ENCODE measurements at places on chromosomes 3 and 15.

GRCh38 chr3:181317508-181317907 lies 328.0 kb upstream of the DNAJC19 start:
- no peak for DNase-seq

GRCh38 chr15:70348581-70349344 lies 251.0 kb upstream of the TLE3 start:
- no peak for DNase-seq

- peak; percentile 51 for DNase-seq
Measured at GRCh38 chr3:187150599-187150998, 11.3 kb upstream of the RPL39L start.

DNA sequence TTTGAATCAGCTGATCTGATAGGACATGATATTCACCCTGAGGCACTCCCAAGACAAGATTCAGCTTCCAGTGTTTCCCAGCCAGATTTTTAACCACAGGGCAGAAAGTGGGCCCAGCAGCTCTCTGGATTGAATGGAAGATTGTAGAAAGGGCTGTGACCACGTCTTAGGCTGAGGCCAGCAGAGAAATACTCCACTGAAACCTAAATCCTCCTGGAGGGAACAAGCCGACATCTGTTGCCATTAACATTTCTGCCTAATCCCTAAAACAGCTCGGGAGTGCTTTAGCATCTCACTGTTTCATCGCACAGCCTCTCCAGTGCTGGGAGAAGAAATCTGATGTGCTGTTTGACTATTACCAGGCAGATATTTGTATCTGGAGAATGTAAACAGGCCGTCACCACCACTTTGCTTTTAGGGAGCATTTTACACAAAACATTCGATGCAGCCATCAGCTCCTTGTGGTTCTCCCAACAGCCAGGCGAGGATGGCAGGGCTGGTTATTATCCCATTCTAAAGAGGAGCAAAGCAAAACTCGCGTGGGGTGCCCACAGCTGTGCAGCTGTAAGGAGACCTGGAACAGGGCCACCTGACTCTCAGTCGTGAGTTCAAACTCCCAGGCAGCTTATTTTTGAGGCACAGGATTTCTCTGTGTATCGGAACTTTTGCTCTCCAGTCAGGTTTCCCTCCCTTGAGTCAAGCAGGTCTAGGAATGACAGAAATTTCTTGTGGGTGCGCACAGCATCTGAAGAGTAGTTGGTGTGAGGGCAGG lies 117.4 kb downstream of the LIPC start:
- DNase-seq = no peak

DNA sequence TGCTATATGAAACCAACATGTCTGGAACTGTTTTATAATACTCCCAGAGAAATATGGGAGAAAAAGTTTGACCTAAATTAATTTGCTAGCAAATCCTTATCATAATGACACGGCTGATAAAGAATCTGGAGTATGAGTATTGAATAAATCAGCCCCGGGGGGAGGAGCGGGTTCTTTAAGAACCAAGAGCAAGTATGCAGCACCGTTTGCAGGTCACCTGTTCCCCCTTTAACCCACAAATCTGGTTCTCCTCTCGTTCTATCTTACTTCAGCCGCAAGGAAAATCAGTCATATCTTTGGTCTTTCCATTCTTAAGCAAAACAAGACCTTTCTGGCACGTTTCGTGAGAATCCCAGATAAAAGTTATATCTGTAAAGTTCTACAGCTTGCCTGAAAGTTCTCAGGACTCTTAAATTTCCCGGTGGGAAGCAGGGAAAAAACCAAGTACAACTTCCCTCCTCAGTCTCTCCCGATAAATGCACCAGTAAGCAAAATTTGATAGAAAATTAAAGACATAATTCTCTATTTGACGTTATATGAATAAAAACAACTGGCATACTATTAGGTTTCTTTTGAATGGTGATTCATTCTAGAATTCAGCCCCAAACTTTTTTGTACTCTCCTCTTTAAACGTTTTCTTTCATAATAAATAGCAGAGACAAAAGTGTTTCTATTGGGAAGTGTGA lies 348.6 kb downstream of the ZBBX start:
- DNase-seq = no peak

DNA sequence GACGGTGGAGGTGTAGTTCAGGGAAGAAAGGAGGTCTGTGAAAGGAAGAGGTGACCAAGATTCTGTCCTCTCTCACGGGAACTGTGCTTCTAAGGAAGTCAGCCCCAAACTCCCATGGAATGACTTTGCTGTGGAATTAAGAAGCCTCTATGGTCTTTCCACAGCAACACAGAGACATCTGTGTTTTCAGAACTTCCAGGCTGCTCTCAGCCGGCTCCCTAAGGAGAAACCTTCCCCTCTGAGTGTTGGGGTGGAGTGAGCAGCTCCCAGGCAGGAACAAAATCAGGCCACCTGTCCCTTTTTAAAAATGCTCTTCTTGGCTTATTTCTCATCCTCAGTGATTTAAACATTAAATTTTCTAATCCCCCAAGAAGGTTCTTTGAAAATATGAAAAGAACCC lies 53.3 kb upstream of the SNRK start:
- DNase-seq = no peak

GRCh38 chr3:161941891-161942290 lies 445.3 kb downstream of the OTOL1 start:
- DNase-seq = no peak

GRCh38 chr3:48847053-48847503 lies 596 bp downstream of the PRKAR2A start:
- DNase-seq = peak; percentile 21

DNA sequence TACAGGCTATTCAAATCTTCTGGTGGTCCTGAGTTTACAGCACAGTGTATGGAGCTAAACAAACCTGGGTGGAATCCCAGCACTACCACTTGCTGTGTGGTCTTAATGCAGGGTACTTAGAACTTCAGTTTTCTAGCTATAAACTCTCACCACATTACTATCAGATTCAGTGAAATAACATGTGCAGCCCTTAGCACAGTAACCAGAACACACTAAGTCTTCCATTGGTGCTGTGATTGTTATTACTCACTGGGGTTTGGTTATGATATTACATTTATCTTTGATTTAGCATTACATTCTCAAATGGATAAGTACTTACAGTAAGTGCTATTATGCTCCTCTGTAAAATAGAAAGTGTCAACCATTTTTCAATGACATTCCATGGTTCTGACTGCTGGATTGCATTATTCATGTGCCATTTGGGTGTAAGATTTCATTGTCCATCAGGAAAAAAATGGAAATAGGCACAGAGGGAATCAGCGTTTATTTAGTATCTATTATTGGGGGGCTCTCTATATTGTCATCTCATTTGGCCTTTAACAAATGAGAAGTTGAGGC lies 81.9 kb downstream of the PDE8A start:
- no peak for DNase-seq

DNA sequence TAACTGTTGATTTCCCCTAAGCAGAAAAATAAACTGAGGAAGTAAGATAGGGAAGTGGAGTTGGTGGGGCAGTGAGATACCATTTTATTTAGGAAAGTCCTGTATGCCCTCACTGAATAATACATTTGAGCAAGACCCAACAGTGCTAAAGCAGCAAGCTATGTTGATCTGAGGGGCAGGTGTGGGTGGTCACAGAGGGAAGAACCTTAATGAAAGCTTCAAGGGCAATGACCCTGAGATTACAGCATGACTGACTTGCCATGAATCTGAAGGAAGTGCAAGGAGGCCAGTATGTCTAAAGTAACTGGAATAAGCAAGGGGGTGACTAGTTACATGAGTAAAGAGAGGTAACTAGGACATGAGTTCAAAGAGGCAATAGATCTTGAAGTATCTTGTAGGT lies 159.5 kb downstream of the CD47 start:
- DNase-seq = no peak

DNA sequence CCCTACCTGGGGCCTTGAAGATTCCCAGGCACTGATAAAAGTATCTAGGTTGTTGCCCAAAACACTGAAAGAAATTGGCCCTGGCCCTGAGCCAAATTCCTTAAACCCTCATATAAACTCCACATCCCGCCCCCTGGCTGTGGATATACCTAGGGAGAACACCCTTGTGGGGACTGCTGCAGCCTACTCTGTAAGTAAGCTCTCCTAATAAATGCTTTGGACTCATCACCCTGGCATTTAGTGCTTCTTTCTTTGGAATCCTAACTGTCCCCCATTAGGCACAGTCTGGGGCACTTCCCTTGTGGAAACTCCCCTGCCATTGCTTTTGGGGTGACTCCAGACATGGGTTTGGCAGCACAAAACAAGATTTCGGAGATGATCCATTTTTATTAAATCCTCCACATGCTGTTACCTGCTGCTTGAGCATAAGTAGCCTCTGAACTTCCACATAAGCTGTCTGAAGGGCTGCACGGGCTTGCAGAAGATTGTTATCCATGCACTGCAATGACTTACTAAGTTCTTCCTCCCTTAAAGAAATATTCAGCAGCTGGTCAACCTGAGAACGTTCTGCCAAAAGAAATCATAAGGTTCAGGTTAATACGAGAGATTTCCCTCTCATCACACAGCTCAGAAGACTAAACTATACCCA lies 46.4 kb downstream of the ZNF106 start:
- DNase-seq = no peak

GRCh38 chr3:143644370-143645089 lies 203.7 kb downstream of the SLC9A9 start:
- no peak for DNase-seq

DNA sequence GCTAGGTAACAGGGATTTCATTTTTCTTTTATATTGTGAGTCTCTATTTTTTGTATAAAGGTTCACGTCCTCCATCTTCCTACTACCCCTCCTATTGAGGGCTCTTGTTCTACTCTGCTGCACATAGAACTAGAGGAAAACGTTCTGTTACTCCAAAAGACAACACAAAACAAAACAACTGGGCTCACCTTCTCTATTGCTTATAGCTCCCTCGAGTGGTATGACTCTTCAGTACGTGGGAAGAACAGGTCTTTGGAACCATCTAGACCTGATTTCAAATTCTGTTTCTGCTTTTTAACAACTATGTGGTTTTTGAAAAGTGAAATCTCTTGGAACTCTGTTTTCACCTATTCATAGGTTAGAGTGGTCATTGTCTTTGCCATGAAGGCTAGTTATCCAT lies 515.3 kb downstream of the SOX2 start:
- DNase-seq = no peak

- DNase-seq = no peak
Measured at GRCh38 chr3:30518181-30518864, 88.1 kb upstream of the TGFBR2 start.

- DNase-seq = no peak
Measured at GRCh38 chr3:55935241-55935640, 448.1 kb upstream of the WNT5A start.

DNA sequence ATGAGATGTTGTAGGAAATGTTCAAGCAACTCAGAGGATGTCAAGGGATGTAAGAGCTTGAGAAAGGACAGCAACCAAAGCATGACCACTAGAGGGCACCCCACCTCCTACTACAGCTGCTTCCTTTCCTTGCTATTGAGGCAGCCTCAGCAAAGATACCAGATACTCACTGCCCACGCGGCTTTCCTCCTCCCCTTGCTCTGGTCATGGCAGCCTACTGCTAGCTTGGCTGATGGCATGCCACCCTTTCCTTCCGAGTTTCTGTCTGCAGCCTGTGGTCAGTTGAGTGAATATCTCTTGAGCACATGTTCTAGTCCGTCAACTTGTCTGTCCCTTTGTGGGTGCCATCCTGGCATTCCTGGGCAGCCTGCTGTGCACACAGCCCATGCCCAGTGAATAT lies 4.4 kb upstream of the CXCR6 start:
- peak; percentile 62 for DNase-seq

DNA sequence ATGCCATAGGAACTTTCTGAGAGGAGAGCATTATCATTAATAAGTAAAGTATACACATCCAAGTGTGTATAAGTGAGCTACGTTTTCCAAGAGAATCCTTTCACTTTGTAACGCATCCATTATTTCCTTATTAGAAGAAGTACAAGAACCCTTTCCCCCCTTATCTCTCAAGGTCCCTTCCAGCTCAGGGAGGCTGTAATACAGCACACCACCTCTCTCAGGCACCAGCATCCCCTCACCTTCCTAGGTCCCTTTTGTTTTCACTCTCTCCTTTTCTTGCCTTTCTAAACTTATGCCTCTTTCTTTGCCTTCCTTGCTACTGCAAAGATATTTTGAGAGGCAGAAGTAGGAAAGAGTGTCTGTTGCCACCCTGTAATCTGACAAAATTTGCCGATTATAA lies 446.0 kb downstream of the GRM7 start:
- no peak for DNase-seq

GRCh38 chr3:30988769-30989168 lies 94.3 kb upstream of the GADL1 start:
- no peak for DNase-seq

GRCh38 chr3:13452490-13453335 lies 27.4 kb upstream of the HDAC11 start:
- no peak for DNase-seq

- no peak for DNase-seq
Measured at GRCh38 chr3:188480011-188480410, 326.1 kb downstream of the LPP start.

DNA sequence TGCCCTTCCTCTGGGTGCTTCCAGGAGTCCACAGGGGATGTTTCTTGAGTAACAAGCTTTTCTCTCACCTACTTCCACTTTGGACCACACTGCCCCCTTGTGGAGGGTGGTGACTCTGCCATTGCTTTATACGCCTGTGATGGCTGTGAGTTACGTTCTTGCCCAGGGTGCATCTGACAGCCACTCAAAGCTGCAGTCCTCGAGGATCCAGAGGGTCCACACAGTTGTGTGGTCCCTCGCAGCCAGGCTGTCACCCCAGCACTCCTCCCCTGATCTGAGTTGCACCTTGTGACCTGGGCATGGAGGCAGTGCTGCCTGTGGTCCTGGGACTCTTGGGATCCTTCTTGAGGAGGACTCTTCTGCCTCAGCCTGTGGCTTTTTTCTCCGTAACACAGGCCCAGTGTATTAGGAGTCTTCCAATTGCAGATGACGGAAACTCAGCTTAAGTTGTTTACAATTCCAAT lies 23.4 kb downstream of the FOXL2 start:
- DNase-seq = peak; percentile 67

GRCh38 chr3:119779731-119780383 lies 2.0 kb upstream of the NR1I2 start:
- DNase-seq = no peak

DNA sequence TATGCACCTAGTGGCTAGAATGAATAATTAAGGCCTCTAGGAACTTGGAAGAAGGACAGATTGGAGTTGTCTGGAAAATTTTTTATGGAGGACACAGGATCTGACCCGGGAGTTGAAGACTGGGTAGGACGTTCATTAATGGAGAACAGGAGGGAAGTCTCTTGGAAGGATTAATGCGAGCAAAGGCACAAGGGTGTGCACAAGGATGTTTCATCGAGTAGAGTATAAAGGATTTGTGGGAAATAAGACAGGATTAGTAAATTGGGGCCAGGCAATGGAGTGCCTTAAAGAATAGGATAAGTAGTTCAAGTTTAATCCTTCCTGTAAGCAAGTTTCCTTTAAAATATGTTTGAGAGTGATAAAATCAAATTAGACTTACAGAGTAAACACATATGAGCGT lies 14.6 kb downstream of the LMOD3 start:
- no peak for DNase-seq

DNA sequence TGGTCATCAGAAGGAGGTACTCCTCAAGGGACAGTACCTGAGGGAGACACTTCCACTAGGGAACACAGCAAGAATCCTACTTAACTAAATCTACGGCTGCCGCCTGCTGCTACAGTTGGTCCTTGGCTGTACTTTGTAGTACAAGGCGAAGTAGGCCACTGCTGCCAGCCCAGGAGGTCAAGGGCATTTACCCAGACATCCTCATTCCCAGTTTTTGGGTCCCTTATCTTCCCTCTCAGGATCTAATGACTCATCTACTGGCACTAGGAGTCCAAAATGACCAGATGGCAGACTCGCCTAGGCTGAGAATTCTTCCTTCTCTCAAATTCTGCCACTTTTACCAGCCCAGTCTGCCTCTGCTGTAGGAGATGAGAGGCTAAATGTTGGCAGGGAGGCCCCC lies 27.1 kb upstream of the LAMP3 start:
- no peak for DNase-seq
